ENCODE measurements at places on chromosomes 16 and 17.
A peak's percentile ranks its signal among the peaks of the same experiment; 100 is the strongest.

GRCh38 chr17:47720754-47721533 is 12.1 kb upstream of the TBX21 start:
- peak; percentile 95 for DNase-seq

GRCh38 chr17:56206351-56206750 is 53.1 kb downstream of the ANKFN1 start:
- DNase-seq: no peak

GRCh38 chr16:7278636-7279035 is 54.0 kb upstream of the RBFOX1 start:
- no peak for DNase-seq

GRCh38 chr16:75026892-75027391 is 28.1 kb downstream of the ZNRF1 start:
- DNase-seq: no peak

- DNase-seq: no peak
Measured at GRCh38 chr16:30473231-30474073, 910 bp downstream of the ITGAL start.

DNA sequence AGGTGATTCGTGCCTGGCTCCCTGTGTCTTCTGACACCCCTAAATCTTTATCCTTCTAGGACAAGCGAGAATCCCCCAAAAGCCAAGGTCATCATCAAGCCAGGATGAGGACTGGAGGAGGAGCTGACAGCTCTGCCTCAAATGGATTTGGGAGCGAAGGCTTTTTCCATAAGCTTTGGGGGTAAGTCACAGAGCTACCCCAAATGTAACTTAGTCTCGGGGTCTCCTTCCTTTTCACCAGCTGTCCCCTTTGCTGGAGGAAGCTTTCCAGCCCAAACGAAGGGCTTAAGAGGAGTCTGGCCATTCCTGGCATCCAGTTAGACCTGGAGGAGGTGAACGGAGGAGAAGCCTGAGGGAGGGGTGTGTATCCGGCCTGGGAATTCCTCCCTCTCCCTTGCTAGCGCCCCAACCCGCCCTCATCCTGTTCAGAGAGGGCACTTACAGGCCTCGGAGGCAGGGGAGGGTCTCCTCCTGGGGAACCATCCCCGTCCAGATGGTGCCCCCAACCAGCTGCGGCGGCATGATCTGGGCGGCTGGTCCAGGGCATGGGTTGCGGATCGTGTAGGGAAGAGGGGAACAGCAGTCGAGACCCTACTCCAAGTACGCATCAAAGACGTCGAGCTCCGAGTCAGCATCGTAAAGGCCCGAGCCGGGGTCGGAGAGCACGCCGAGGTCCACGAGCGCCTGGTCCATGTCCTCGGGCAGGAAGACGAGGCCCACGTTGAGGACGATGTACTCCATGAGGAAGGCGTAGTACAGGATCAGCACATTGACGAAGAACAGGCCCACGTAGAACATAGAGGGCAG is 938 bp downstream of the DEXI start:
- no peak for DNase-seq

DNA sequence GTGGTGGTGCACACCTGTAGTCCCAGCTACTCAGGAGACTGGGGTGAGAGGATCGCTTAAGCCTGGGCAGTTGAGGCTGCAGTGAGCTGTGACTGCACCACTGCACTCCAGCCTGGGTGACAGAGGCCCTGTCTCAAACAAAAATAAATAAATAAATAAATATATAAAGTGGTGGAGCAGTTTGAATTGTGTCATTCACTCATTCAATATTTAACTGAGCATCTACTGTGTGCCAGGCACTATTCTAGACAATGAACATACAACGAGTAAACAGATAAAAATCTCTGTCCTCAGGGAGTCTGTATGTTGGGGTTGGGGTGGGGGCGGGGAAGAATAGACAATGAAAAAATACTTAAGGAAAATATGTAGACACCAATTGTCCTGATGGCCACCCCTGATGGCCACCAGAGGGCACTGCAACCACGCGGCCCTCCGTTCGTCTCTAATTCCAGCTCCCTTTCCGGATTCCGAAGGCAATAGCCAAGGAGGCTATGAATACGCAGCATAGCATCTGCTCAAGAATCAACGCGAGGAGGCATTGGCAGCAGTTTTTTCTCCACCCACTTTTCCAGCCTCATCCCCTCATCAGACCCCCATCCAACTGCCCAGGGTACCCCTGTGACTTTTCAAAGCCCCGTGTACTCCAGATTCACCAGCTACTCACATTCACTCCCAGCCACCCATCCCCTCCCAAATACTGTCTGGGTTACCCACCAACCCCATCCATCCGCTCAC is 21.4 kb downstream of the QPRT start:
- DNase-seq: peak; percentile 53

DNA sequence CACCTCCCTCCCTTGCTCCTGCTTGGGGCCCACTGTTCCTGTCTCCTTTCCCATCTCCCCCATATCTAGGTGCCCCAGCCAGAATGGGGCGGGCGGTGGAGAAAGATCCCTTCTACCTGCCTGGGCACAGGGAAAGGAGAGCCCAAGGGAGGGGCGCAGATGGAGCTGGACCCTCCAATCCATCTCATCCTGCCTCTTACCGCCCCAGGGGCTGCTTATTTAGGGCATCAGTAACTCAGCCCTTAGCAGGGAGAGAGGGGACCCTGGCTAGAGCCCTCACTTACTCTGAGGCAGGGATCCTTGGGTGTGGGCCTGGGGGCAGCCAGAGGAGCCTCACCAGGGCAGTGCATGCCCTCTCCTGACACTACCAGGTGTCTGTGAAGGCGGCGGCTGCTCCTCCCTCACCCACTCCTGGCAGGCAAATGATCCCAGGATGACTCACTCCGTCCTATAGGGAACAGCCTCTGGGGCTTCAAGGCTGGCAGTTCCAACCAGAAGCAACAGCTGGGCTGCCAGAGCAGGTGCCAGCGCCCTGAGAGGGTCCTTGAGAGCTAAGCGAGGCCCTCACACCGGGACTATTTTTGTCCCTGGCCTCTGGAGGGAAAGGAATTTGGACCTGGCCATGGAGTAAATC is 16.3 kb upstream of the BCAR1 start:
- no peak for DNase-seq

DNA sequence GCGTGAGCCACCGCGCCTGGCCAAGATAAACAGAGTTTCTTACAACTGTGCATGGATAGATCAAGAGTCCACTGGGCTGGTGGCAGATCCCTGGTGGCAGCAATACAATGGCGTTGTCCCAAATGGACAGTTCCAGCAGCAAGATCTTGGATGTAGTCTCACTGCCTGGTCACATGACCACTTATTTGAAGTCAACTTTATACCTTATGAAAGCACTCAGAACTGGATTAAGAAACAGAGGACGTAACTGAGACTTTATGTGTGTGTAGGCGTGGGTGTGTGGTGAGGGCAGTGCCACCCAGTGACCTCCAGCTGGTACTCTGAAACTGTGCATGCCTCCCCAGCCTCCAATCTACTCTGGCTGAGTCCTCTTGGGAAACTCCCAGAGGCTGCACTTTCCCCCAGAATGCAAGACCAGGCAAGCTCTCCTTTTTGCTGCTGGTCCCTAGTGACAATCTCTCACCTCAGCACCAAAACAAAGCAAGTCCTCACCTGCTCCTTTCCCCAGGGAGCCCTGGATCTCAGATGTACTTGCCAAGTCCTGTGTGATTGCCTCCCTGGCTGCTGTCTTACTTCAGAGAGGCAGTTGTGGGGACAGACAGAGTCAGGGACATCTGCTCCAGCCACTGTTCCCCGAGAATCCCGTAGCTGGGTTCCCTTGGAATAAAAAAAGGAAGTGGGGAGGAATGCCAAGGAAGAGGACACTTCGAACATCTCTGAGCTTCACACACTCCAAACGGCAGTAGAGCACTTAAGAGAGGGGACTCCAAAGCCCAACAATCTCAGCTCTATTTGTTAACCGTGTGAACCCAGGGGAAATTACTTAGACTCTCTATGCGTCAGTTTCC is 11.7 kb upstream of the ST6GALNAC2 start:
- no peak for DNase-seq

- no peak for DNase-seq
Measured at GRCh38 chr17:78475211-78475610, 96.8 kb downstream of the PGS1 start.

- no peak for DNase-seq
Measured at GRCh38 chr17:9406046-9406606, 169.5 kb downstream of the STX8 start.

- no peak for DNase-seq
Measured at GRCh38 chr17:33642002-33642401, 348.9 kb upstream of the ASIC2 start.

DNA sequence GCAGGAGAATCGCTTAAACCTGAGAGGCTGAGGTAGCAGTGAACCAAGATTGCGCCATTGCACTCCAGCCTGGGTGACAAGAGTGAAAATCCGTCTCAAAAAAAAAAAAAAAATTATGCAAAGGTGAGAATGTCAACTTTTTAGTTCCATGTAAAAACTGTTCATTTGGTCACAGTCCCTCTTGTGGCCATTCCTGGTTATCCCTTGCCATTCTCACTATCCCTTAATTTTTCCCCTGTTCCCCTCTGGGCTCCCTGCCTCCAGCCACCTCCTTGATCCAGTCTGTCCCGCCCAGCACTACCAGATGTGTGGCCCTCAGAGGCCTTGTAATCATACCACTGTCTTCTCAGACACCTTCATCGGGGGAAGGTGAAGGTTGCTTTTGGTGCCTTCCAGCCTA is 23.4 kb downstream of the DCAF7 start:
- DNase-seq: no peak

DNA sequence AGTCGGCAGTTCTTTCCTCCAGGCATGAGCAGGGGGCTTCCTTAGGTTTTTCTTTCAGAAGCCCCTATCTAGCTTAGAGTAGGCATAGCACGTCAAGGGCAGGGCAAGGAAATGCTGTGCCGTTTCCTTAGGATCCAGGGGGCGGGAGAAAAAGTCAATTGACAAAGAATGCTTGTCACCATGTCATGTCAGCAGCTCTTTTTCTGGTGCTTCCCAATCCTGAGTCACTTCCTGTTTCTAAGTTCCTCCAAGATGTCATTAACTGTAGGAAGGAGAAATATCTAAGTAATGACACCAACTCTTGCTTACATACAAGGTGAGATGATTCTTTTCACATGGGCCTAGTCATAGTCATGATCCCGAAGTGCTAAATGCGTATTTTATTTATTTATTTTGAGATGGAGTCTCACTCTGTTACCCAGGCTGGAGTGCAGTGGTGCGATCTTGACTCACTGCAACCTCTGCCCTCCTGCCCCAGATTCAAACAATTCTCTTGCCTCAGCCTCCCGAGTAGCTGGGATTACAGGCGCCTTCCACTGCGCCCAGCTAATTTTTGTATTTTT is 35.2 kb downstream of the GJC1 start:
- no peak for DNase-seq

- DNase-seq: no peak
Measured at GRCh38 chr16:21614896-21615295, 15.5 kb downstream of the METTL9 start.

- DNase-seq: no peak
Measured at GRCh38 chr17:73803964-73804435, 159.8 kb upstream of the SDK2 start.

DNA sequence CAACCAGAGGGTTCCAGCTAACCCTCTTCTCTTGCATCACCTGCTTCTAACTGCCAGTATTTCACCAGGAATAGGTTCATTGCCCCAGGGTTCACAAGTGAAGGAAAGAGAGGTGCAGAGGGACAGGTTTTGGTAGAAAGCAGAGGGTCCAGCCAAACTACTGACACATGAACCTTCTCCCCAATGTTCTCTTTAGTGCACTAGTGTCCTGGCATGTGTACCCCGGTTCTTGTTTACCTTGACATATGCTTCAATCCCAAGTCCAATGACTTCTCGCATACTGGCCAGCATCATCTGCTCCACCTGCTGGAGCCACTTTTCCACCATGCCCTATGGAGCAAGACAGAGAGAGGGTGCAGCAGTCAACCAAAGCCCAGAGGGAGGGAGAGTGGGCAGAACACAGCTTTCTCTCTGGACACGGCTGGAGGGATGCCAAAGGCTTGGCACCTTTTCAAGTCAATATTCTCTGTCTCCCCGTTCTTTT is 90.6 kb downstream of the DNAH3 start:
- DNase-seq: no peak

DNA sequence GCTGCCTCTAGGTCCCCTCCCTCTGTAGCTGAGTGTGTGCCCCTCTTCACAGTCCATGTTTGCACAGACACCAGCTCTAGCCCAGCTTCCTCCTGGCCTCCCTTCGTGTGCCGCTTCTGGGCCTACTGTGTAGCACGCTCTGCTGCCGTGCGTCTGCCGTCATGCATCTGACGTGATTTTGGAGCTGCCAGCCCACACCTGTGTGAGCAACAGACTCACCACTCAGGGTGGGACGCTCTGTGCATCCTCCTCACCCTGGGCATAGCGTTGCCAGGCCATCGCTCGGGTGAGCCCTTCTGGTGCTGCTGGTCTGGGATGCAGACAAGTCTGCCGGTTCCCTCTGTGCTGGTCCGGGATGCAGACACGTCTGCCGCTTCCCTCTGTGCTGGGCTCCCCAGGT is 39.4 kb upstream of the ZNF750 start:
- DNase-seq: no peak

DNA sequence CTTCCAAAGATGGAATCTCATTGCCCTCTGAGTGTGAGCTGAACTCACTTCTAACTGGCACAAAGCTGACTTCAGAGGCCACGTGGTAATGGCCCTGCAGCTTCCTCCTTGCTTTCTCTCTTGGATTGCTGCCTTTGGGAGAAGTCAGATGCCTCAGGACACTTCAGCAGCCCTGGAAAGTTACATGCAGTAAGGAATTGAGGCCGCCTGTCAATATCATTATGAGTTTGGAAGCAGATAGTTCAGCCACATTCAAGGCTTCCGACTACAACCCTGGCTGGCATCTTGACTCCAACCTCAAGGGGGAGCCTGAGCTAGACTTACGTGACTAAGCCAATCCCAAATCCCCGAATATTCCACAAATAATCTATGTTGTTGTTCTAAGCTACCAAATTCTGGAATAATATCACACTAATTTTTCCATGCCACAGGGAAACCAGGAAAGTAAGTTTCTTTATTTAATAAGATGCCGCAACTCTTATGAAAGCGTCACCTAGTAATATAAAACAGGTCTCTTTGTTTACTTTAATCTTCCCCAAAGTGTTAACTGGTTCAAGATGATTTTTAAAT is 13.6 kb downstream of the CEP20 start:
- DNase-seq: no peak

- DNase-seq: no peak
Measured at GRCh38 chr17:34714475-34715410, 135.4 kb downstream of the TMEM132E start.

- DNase-seq: no peak
Measured at GRCh38 chr16:87329436-87330256, 12.5 kb upstream of the C16orf95 start.

GRCh38 chr16:11670171-11671131 is 2.2 kb downstream of the SNN start:
- DNase-seq: no peak

- DNase-seq: no peak
Measured at GRCh38 chr17:21004016-21004930, 38.5 kb downstream of the USP22 start.

DNA sequence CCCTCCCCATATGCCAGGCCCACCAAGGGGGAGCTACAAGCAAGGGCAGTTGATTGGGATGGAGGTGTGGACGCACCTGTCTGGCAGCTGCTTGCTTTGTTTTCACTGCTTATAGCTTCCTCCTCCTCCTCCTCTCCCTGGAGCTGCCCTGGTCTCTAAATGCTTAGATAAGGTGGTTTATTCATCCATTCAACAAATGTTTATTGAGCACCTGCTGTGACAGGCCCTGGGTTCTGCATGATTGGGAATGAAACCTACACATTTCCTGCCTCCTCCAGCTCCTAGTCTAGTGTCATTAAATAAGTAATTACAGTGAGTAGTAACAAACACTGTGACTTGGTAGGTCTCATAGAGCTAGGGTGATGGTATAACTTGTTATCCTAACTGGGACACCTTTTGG is 17.4 kb upstream of the MAP3K14 start:
- DNase-seq: no peak

Data from stimulated activated CD4-positive, alpha-beta T cell treated with anti-CD3 and anti-CD28 coated beads, TNF-alpha, amount 100 ng/mL, for 48 hours (primary cell).